ENCODE measurements at places on chromosomes 5 and 9.

GRCh38 chr5:35853631-35854030 is 3.1 kb upstream of the IL7R start:
- DNase-seq: peak; percentile 68

DNA sequence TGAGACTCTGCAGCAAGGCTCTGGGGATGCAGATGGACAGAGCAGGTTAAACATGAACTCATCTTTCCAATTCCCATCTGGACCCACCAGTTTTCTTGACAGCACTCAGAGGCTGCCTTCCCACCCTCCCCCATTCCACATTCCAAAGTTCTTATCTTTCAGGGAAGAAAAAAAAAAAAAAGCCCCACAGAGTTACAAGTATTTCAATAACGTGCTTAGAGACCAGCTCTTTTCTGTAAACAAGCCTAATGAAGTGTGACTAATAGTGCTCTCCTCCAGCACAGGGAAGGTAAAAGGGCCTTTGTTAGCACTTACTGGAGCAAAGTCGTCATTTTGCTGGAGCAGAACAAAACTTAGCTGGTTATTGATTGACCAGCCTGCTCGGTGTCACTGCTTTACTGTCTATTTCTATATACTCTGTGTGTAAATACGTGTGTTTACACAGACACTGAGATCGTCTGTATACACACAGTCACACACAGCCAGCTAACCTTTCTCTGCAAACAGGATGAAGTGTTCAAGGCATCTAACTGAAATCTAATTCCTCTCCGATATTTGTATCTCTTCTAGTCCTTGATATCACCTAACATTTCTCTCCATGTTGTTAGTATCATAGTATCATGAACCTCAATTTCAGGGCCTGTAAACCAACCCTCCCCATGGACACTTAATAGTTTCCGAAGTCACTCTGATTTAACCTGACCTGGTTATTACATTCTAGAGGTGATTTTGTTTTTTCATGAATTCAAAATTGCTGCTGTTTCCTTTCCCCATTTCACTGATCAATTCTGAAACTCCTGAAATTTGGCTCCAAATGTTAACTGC is 84.9 kb downstream of the ZNF608 start:
- DNase-seq: no peak

GRCh38 chr5:2921176-2921575 is 169.7 kb upstream of the IRX2 start:
- DNase-seq: no peak

DNA sequence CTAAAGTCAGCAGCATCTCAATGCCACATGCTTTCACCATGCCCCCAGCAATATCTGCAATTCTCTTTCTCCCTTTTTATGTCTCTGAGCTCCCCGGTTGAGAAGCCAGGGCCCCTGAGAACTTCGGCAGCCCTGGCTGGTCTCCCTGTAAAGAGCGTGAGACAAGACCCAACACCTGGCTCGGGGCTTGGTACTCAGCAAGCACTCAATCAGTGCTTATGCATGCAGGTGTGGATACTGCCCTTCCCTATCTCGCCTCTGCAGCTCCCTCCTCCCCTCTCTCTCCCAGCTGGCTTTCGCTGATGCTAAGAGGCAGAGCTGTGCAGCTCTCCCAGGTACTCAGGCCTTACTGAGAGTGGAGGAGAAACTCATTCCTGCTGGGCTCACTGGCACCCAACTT is 41.7 kb upstream of the AKNA start:
- DNase-seq: no peak

- DNase-seq: no peak
Observed at GRCh38 chr5:25418319-25418859, 773.6 kb upstream of the CDH10 start.

- no peak for DNase-seq
Observed at GRCh38 chr5:178547052-178547666, 43.0 kb downstream of the COL23A1 start.

- no peak for DNase-seq
Observed at GRCh38 chr5:141913560-141914198, 10.0 kb upstream of the DELE1 start.

- DNase-seq: no peak
Observed at GRCh38 chr5:4700871-4701270, 439.3 kb upstream of the ADAMTS16 start.

DNA sequence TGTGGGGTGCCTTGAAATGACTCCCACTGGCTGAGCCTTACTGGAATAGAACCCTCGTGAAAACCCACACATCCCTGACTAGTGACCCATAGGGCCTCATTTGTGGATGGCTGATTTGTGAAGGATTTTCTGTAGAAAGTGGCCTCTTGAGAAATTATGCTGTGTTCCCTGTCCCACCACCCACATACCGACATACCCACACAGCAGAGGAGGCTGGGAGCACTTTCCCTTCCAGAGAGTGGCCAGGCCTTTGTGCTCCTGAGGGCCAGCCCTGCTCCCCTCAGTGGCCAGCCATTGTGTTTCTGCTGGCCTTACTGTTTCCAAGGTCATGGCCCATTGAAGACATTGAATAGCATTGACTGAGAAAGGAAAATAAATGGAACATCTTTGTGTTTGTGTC is 29.6 kb downstream of the IL9 start:
- peak; percentile 16 for DNase-seq

GRCh38 chr9:107090218-107090617 is 192.9 kb upstream of the RAD23B start:
- no peak for DNase-seq

- no peak for DNase-seq
Observed at GRCh38 chr5:171891595-171891994, 106.0 kb downstream of the SMIM23 start.

GRCh38 chr9:85216601-85217000 is 525.2 kb downstream of the AGTPBP1 start:
- no peak for DNase-seq

Data from suppressor macrophage (primary cell).